ENCODE measurements at places on chromosomes 1 and 21.

DNA sequence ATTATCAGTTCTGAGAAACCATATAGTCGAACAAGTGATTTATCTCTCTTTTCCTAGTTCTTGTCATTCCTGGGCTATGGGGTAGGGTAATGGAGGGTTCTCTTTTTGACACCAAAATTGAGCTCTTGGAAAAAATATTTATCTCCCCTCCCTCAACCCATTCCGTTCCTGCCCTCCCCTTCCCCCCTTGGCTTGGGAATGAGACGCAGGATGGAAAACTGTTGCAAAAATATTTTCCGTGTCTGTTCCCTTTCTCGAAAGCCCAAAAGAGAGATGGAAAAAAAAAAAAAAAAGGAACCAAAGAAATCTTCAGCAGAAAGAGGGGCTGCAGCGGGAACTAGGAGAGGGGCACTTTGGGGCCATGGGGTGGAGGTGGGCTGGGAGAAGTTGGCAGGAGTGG is 766 bp downstream of the ATP2B4 start:
- no peak for DNase-seq

- no peak for DNase-seq
Observed at GRCh38 chr1:173925306-173926242, 8.4 kb upstream of the SERPINC1 start.

GRCh38 chr1:83626603-83627002 is 372.3 kb downstream of the TTLL7 start:
- no peak for DNase-seq

- no peak for DNase-seq
Observed at GRCh38 chr1:50047916-50048694, 24.4 kb upstream of the AGBL4 start.

GRCh38 chr1:14842891-14843290 is 244.4 kb downstream of the KAZN start:
- DNase-seq = no peak

- no peak for DNase-seq
Observed at GRCh38 chr1:232149287-232150201, 480.4 kb downstream of the SIPA1L2 start.

DNA sequence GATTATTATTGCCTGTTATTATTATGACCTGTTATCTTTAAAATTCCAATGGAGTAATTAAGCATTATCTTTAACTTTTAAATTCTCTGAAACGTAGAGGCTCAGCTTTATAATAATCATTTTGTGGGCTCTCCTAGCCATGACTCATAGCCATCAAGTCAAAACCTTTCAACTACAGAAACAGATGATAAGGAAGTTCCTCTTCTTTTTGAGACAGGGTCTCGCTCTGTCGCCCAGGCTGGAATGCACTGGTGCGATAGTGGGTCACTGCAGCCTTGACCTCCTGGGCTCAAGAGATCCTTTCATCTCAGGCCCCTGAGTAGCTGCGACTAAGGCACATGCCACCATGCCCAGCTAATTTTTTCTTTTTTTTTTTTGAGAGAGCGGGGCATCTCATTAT is 43.5 kb downstream of the CHML start:
- no peak for DNase-seq

DNA sequence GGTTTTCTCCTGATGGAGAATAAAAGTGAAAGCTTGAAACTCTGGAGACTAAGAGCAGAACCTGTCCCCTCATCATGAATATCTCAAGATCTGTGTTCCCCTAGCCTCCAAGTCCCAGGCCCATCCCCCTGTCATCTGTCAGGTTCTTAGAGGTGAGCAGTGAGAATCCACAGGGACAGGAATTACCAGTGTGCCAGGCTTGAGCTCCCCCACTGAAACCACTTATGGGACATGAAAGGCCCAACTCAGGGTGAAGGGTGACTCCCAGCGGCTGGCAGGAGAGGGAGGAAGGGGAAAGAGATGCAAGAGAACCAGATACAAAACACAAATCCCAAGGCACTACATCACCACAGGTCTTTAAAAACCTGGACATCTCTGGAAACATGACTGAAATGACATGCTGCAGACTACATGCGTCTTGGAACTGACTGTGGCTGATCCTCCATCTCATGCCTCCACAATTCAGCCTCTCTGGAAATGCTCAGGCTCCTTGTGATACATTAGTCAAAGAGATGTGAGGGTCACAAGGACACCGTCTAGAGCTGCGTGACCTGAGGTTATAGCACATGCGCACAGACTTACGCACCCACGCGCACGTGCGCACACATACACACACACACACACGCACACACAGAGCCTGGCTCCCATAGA is 6.8 kb upstream of the LY9 start:
- DNase-seq = no peak

DNA sequence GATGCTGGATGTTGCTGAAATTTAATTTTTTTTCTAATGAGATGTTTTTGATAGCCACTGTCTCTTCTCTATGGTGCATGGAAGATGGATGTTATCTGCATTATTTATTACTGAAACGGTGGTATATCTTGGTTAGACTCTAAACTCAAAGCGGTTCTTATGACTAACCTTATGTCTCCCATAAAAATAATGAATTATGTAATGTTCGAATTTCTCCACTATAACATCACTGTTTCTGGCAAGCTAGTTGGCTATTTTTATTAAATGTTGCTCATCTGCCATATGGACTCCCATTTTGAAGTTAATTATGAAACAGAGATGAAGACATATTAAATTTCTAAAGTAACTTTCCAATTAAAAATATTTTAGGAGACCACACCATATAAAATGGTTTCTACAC is 808.6 kb upstream of the ADGRL4 start:
- DNase-seq = no peak

DNA sequence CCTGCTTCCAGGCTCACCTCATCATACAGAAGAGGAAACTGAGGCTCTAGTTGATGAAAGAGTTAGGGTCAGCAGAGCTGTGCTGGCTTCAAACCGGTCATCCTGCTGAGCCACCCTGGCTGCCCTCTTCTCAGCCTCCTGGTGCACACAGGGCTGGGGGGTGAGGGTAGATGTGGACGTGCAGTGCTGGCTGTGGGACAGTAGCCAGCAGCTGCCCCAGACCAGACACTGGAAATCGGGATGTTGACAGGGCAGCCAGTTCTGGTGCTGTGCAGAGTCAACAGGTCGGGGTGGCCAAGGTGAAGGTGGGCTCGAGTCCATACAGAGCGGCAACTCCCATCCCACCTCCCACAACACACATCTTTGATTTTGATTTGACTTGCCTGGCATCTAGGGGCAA is 1.5 kb upstream of the CLCNKA start:
- DNase-seq = no peak

DNA sequence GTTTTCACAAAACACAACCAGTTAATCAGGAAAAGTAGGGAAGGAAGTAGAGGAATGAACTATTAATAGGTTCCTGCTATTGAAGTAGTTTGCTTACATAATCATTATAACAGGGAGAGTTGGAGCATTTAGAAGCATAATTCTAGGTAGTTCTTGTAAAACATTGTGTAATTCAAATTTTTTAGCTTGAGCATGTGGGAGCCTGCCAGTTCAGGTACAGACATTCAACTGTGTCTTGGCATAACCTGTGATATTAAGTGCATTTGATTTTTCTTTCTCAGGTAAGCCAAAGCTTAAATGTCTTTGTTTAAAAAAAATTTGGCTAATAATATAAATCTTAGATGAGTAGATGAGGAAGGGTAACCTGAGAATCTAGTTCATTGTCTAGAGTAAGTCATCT is 3.4 kb downstream of the YTHDF2 start:
- no peak for DNase-seq

DNA sequence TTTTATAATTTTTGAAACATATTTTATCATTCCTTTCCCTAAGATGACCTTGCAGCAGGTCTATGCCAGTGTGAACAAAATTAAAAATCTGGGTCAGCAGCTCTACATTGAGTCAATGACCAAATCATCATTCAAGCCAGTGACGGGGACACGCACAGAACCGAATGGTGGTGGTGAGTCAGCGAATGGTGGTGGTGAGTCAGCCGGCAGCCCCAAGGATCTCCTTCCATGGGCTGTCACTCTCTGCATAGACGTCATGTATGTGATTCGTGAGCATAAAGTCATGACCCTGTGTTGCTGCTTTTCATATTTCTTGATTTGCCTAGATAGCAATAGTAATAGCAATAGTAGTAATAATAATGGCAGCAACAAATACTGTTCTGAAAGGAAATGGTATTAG is 26.3 kb downstream of the PER3 start:
- no peak for DNase-seq

DNA sequence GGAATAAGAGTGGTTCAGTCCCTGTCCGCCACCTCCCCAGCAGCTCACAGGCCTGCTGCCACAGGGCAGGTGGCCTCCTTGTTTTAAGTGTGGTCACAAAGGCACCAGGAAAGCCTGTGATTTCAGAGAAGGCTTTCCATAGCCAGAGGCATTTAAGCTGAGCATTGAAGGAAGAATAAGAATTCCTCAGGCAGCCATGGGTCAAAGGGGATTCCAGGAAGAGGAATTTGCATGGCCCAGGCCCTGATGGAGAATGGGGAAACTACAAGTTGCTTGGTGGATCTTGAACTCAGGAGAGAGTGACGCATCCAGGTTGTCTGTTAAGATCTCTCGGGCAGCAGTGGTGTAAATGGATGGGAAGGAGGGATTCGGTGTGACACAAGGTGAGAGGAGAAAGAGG is 66.7 kb downstream of the KLHDC7A start:
- no peak for DNase-seq

GRCh38 chr1:54610048-54610447 is 13.3 kb downstream of the FAM151A start:
- DNase-seq = no peak

DNA sequence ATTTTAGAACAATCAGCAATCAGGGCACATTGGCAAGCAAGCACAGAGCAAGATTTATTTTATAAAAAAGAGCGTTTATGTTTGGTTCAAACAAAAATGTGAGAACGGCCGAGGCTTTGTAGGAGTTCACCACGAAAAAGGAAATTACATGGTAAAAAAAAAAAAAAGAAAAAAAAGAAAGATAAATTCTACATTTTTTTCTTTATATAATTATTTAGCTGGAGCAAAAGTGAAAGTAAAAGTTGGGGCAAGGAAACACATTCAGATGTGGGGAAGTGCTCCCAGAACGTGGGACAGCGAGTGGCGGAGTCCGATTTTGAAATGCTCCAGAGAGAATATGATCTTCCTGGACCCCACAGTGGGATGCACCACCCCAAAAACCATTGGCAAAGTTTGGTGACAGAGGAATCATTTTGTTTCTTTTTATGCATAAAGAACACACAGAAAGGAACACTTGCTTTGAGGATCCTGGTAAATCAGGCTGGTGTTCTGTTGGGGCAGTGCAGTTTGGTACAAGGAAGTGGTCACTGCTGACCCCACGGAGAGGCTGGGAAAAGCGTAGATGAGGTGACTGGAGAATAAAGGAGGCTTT is 16.3 kb upstream of the ATP5PO start:
- no peak for DNase-seq

GRCh38 chr21:36347278-36347961 is 27.4 kb downstream of the MORC3 start:
- no peak for DNase-seq

DNA sequence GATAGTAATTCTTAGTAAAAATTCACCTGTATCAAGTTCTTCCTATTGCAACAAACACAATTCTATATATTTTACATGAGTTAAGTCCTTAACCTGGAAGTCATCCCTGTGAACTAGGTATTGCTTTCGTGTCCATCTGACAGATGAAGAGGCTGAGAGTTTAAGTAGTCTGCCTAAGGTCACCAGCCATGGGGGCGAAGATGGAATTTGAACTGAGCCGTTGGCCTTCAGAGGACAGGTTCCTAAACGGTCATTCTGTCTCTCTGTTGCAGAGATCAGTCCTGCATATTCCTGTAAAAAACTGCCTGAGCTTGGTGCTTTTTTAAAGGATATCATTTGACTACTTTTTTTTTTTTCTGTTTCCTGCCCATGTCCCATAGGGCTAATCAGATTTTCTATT is 10.2 kb upstream of the POFUT2 start:
- no peak for DNase-seq

- DNase-seq = peak; percentile 73
Observed at GRCh38 chr1:227886993-227887696, 60.6 kb downstream of the WNT9A start.

GRCh38 chr1:172845371-172845770 is 186.5 kb downstream of the FASLG start:
- DNase-seq = no peak

DNA sequence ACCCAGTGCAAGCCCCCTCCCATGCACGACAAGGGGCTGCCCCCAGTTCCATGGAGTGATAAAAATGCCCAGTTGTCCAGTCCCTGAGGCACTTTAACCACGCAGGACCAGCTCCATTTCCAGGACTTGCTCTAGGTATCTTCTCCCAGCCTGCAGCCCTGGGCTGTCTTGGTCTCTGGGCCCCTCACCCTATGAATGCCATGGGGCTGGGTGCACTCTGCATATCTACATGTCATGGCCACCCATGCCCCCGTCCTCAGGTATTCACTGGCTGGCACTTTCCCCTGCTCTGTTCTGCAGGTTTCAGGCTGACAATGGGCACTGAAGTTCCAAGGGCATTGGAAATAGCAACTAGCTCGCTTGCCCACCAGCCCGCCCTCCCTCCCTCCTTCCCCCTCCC is 19.6 kb upstream of the C1orf174 start:
- DNase-seq = no peak

DNA sequence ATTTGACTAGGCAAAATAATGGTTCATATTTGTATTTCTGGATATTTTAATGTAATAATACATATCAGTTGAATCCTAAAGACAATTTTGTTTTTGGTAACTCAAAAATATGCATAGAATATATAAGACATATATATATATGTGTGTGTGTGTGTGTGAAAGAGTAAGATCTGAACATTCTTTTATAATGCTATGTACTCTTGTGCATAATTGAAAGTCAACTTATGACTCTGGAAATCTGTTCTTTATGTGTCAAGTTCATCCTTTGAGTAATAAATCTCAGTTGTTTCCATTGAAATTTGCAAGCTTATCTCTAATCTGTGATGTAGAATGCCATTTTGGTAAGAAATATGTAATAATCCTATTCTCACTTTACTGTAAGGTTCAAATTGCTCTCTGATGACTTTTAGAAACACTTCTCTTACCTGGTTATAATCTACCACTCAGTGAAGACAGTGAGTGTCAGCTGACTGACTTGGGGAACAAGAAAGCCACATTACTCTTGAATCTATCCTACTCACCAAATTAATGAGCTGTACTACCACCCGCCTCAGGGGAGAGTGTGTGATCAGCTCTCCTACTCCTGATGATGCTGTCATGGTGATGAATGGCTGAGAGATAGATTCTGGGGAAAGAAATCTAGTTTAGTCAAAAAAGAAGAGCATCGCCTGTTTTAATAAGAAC is 15.0 kb upstream of the NEK7 start:
- DNase-seq = no peak

Data from heart right ventricle (tissue), 16 donors.